Epithelial cell of esophagus (primary cell): ENCODE measurements at places on chromosomes 1 and 21.

DNA sequence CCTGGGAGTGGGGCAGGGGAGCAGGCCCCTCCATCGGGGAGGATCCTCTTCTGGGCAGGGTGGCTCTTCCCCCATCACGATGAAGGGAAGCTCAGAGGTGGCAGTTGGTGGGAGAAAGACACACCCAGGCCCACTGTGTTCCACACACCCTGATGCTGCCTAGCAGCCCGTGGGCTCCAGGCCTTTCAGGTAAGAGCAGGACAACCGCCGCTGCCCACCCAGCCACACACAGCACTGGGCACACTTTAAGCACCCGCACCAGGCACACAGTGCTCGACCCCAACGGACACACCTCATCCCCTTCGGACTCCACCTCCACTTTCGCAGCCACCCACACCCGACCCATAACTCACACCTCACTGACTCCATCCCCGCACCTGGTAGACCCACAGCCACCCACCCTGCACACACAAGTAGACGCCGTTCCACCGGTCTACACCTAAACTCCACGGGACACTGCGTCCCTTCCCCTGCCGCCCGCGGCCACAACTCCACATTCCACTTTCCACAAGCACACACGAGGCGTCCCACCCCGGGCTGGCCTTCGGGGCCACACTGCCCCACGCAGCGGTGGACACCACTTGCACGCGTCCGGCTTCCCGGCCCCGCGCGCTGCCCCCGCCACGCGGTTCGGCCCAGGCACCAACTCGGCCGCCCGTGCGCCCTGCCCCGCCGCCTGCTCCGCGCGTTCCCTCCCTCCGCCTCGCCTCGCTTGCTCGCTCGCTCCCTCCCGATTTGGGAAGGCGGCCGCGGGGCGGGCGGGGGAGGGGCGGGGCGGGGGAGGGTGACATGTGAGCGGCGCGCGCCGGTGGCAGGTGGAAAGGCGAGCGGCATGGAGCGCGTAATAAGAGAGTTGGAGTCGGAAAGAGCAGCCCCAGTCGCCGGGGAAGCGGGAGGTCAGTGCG, at the start of gene KCNQ4:
TSS of gene KCNQ4 (plus strand) at position 787 of the 905 bp plus-strand sequence. CDS start 307 bp downstream, outside the sequence.
- peak; percentile 39 for DNase-seq

DNA sequence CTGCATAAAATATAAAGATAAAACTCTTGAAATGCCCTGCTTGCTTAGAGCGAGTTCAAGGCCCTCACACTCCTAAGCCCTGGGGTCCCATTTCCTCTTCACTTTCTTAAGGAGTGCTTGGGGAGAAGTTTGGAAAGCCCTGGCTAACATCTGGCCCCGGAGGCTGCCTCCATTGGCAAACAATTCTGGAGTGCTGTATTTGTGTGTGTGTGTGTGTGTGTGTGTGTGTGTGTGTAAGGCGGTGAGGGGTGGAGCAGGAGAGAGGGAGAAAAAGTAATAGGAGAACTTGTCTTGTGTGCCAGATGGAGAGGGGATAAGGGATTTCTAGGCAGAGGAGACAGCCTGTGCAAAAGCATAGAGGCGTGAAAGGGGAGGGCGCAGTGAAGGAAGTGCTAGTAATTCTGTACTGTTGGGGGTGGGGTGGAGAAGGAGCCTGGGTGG, 578 bp upstream of the TRIM62 start:
- peak; percentile 15 for DNase-seq

DNA sequence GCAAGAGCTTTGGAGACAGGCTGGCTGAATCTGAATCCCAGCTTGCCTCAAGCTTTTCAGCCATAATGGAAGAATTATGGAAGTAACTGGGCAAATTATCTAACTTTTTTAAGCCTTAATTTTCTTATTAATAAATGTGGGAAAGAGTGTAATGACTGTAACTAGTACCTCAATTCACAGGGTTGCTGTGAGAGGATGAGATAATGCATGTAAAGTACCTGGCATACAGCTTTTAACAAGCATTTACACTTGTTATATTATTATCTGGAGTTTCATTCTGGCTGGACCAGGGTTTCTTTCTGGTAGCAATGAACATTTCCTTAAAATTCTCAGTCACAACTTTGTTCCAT, 15.9 kb upstream of the TNFSF4 start:
- DNase-seq = no peak

GRCh38 chr1:47797575-47797974, 199.6 kb downstream of the TRABD2B start:
- no peak for DNase-seq

DNA sequence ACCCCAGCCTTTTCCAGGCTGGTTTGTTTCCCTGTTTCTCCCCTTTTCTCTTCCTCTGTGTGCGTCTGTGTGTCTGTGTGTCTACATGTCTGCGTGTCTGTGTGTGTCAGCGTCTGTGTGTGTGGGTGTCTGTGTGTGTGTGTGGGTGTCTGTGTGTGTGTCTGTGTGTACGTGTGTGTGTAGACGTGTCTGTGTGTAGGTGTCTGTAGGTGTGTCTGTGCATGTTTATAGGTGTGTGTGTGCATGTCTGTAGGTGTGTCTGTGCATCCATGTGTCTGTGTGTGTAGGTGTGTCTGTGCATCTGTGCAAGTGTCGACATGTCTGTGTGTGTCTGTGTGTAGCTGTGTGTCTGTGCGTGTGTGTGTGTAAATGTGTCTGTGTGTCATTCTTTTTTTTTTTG, 3.3 kb downstream of the TTLL10 start:
- DNase-seq = no peak

GRCh38 chr1:164423136-164423535, 135.8 kb upstream of the PBX1 start:
- no peak for DNase-seq

DNA sequence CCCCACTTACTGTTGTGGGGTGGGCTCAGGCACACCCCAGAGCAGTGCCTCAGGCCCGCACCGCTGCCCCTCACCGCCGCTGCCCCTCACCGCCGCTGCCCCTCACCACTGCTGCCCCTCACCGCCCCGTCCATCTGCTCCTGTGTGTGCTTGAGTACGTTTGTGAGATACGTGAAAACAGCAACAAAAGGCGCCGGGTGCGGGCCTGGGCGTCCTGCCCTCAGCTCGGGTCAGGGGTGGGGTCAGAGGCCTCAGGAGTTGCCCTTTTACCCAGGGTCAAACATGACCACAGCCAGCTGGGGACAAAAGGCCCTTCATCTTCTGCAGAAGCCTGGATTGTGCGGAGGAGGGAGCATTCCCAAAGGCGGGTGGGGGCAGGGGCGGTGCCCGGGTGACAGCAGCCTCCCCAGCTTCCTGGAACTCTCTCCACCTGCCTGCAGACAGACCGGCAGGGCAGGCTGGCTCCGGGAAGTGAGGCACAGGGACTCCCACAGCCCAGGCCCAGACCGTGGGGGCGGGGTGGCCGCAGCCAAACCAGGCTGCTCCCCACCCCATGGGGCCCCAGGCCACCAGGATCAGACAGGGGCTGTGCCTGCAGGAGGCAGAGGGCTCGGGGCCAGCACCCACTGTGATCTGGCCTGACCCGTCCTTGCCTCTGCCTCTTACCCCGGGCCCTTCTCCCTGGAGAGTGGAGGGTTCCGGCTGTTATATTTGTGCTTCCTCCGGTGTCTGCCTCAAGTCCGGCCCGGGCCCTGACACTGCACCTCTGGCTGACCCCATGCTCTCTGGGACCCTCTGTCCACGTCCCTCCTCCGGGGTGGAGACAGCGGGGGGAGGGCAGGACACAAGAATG, 2.3 kb upstream of the VWA1 start:
- DNase-seq = peak; percentile 81

DNA sequence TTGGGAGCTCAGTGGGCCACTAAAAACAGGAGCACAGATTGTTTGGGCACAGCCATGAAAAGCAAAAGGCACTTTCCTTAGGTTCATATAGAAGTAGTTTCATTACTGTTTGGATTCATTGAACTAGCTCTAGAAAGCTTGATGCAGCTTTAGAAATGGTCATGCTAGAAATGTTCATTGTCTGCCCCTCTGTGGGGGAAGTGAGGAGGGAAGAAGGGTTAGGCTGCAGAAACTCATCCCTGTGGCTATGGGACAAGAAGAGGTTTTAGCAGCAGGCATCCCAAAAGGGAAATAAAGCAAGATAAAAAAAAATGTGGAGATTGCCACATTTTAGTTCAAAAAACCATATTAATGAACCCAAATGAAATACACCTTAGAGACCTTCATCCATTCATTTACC, 359.6 kb upstream of the PTBP2 start:
- DNase-seq = no peak

GRCh38 chr1:117622726-117623125, 16.9 kb downstream of the TENT5C start:
- no peak for DNase-seq
